Activated CD4-positive, alpha-beta T cell treated with anti-CD3 and anti-CD28 coated beads, Interleukin-2, amount 50 U/mL, for 1 hour (primary cell): ENCODE measurements at places on chromosomes 5 and 9.

GRCh38 chr5:123046222-123046621 is 9.7 kb upstream of the PPIC start:
- DNase-seq: no peak

DNA sequence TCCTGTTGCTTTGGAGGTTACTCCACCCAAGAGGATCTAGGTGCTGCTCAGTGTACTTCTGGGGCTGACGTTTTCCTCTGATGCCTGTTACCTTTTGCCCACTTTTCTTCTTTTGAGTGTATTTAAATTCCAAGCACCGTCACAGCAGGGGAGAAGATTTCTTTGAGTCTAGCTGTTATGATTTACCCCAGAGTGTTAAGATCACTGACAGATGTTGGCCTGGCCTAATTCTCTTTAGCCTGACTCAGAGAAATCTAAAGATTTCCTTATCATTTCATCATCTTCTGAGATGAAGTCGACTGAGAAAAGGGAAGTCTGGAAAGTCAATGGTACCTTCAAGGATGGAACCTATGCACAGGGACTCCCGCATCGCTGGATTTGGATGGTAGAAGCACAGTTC is 191.5 kb downstream of the FBXL7 start:
- no peak for DNase-seq

DNA sequence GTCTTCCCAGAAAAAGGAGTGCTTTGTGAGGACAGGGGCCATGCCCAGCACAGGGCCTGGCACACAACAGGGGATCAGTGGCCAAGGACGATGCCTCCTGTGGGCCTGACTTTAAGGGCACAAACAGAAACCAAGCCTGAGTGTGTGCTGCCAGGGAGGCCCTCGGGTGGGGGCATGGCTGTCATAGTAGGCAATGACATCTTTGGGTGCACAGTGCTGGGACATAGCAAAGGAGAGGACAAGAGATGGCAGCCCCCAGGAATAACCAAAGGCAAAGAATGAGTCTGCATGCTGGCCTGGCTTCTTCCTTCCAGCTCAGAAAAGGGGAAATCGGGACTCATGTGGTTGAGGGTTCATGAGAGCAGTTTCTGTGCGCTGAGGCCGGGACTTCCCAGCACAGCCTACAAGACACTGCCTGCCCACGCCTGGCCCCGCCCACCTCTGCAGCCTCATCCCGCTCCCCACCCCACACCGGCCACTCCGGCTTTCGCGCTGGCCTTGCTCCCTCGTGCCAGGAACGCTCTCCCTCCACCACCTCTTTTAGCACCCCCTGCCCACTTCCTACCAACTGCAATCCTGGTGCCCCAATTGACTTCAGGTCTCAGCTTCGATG is 13.8 kb upstream of the LHX2 start:
- no peak for DNase-seq

DNA sequence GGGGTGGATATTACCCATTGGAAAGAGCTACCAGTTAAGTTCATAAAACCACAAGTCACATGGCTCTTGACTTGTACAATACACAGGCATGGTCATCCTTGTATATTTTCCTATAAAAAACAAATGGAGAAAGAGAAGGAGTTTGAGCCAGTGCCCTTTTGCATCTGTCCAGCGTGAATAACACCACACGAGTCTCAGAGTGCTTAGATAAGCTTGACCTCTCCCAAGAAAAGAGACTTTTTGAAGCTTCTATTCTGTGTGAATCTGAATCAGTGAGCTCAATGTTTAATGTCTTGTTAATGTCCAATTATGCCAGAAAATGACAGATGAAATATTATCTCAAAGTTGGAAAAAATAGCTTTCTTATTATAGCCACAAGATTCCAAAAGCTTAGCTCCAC is 30.9 kb upstream of the LPAR1 start:
- no peak for DNase-seq

DNA sequence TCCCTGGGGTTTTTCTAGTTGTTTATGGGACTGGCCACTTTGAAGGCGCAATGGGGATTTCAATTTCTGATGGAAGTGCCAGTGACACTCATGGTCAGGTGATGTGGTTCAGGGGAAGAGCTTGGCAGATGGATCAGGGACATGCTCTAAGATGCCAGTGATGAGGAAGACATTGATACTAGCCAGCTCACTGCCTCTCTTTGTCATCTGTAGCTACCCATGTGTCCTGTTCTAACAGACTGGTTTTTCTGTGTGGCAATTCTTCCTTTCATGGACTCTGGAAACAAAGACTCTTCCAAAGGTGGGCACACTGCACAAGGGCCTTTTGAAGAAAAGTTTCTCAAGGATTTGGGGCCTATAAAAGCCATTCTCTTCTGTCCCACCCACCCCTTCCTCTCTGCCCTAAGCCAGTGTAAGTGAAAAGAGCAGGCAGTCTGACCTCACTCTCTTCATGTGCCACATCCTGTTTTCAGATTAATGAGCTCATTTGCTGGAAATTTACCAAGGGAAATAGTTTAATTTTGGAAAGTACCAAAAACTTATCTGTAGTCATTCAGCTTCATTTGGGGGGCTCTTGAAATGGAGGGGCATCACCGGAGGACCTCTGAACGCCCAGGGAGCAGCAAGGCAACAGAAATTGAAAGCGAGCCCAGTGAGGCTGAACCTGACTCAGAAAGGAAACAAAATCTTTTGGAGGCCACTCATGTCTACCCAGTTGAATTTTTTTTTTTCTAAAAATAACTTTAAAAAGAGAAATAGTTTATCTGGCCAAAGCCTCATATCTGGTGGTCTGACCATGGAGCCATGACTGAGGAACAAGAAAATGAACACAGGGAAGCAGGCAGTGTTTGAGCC is 4.9 kb upstream of the TRAF1 start:
- DNase-seq: no peak

GRCh38 chr5:175230299-175230698 is 213.7 kb downstream of the DRD1 start:
- no peak for DNase-seq

DNA sequence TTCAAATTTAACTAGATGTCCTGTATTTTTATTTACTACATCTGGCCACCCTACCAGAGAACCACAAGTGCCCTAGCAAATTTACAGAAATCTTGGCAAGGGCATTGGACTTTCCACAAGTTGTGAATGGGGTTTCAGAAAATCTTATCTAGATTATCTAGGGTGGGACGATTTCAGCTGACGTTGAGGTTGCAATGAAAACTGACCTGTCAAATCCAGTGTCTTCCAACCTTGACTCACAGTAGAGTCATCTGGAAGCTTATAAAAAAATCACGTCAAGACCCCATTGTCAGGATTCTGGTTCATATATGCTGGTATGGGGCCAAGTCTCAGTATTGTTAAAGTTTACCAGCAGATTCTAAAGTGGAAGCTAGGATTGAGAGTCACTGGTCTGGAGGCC is 109.6 kb upstream of the ACTBL2 start:
- no peak for DNase-seq

GRCh38 chr5:108560581-108560980 is 178.7 kb upstream of the FBXL17 start:
- no peak for DNase-seq

DNA sequence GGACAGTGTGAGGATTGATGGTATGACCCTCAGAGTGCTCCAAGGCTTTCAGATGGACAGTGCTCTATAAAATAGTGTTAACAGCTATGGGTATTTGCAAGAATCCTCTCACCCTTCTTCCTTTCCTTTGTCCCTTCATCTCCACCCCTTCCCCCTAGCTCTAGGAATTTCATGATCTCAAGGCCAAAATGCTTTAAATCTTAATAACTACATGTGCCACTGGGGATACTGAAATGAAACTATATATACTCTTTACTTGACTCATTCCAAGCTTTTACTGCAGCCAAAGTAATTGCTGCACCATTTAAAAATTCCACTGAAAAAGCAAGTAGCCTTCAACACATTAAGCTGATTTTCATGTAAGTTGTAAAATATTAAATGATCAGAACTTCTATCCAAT is 361.6 kb upstream of the SLC30A5 start:
- no peak for DNase-seq

DNA sequence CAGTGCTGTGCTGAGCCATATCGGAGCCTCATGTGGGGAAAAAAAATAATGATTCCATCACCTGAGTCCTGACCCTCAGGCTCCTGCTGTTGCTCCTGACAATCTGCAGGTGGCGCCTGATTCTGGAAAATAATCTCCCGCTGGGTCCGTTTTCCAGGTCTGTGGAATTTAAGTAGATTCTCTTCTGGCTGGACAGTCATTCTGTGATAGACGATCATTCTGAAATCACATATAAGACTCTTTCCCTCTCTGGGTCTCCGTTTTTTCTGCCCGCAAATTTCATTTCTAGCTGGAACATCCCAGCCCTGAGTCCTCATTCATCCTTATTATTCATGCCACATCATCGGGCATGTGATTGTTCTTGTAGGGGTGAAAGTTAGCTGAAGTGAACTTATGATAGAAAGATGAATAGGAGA is 22.1 kb upstream of the STXBP1 start:
- peak; percentile 16 for DNase-seq

GRCh38 chr5:58002323-58002722 is 457.6 kb downstream of the PLK2 start:
- DNase-seq: no peak

- peak; percentile 14 for DNase-seq
These were observed 238.1 kb downstream of the ROR2 start for GRCh38 chr9:91711755-91712601.

- DNase-seq: no peak
These were observed 442 bp downstream of the ZNF510 start for GRCh38 chr9:96777426-96777864.

GRCh38 chr5:35046774-35047173 is 975 bp downstream of the AGXT2 start:
- DNase-seq: no peak

- DNase-seq: no peak
These were observed 585.7 kb downstream of the ACTL7B start for GRCh38 chr9:108270051-108270450.

GRCh38 chr5:73890569-73890968 is 264.6 kb downstream of the ARHGEF28 start:
- DNase-seq: no peak

GRCh38 chr5:2105141-2105540 is 222.4 kb upstream of the IRX4 start:
- no peak for DNase-seq

- no peak for DNase-seq
These were observed 182.1 kb downstream of the RFX3 start for GRCh38 chr9:3343671-3344070.

GRCh38 chr9:114035845-114036801 is 42.0 kb downstream of the AMBP start:
- DNase-seq: no peak

DNA sequence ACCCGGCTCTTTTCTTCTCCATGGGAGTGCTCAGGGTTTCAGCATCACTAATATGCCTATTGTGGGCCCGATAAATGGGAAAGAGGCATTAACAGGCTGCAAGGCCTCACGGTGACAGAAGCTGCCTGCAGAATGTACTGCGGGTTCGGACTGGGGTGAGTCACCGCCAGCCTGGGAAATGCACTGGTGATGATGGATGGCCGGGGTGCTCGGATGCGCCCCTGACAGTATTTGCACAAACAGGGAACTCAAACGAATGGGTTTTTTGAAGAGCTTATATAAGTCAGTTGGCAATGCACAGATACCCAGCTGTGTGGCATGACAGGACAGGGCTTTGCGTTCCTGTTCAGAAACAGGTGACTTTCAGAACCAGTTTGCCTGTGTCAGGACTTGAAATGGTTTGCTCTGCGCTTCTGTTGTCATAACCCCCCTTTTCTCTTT is 42.0 kb upstream of the PITX1 start:
- DNase-seq: no peak

- DNase-seq: no peak
These were observed 10.1 kb upstream of the C1QTNF3 start for GRCh38 chr5:34053133-34053532.

- DNase-seq: no peak
These were observed 60.4 kb downstream of the RAPGEF1 start for GRCh38 chr9:131679261-131680020.

GRCh38 chr5:143304836-143305475 is 98.5 kb downstream of the NR3C1 start:
- no peak for DNase-seq

DNA sequence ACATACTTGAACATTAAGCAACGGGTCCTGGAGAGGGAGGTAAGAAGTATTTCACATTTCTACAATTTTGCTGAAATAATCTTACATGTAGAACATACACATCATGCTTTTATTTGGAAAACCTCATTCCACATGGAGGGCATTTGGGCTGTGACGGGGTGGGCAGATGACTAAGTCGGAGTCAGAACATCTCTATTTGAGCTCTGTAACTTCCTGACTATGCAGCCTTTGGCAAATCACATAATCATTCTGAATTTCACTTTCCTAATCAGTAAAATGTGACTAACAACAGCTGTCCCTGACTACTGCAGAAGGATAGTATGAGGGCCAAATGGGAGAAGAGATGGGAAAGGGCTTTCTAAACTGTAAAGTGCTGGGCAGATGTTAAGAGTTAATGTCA is 17.1 kb upstream of the IL6ST start:
- no peak for DNase-seq

- no peak for DNase-seq
These were observed 20.3 kb upstream of the TAF11L2 start for GRCh38 chr5:17477573-17478265.

DNA sequence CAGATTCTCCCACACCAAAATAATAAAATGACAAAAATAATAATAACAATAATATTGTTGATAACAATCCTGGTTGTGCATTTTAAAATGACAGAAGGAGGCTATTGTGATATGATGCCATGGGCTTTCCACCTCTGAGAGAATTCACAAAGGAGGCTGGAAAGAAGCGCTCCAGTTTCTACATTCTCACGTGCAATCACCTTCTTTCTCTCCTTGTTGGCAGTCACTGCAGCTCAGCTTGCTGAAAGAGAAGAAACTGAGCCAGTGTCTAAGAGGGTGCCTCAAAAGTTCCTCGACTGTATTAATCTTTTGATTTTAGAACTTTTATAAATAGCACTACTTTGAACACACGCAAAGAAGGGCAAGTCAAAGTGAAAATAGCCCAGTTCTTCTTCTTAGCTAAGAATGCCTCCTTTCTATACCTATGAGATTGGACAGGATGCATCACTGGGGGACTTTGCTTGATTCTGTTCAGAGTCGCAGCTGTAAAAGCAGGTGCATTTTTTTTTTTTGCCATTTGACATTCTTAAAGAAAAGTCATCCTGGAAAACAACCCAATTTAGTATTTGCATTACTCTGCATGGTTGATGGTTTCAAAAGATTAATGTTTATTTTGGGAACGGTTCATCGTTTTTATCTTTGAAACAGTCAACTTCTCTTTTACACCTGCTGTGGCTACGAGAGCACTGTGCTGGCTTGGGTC is 12.4 kb upstream of the SUB1 start:
- no peak for DNase-seq

DNA sequence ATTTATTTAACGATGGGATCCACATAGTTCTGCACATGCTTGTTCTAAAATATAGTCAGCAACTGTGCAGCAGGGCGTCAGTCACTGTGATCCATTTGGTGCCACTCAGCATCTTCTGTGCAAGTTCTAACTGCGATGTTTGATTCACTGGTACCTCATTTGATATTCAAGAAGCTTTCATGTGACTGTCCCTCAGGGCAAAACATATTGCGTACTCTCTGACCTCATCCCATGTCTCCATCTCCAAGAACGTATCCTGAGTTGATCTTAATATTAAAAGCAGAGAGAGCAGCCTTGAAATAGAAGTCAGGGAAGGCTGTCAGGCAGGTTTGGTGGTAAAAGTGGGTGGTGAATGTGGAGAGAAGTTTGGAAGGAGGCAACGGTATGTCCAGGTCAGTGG is 116.5 kb upstream of the ATP10B start:
- no peak for DNase-seq

GRCh38 chr9:133282464-133283238 is 7.7 kb upstream of the ABO start:
- DNase-seq: no peak

- no peak for DNase-seq
These were observed 6.6 kb upstream of the FBP2 start for GRCh38 chr9:94600258-94600657.

GRCh38 chr9:16571127-16571802 is 299.2 kb downstream of the BNC2 start:
- no peak for DNase-seq
